ENCODE measurements at places on chromosomes 4 and X.

DNA sequence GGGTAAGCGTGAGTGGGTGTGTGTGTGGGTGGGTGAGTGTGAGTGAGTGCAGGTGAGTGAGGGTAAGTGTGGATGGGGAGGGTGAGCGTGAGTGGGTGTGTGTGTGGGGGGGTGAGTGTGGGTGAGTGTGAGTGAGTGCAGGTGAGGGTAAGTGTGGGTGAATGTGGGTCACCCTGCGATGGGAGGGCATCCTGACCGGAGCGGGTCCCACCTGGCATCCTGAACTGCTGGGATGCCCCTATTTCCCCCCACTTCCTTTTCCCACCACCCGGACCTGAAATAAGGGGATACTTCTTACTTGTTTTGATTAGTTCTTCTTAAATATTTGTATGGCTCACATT lies 49.5 kb downstream of the ING2 start:
- DNase-seq: no peak

- DNase-seq: no peak
Measured at GRCh38 chr4:90727938-90728337, 600.7 kb downstream of the CCSER1 start.

GRCh38 chr4:61212788-61213187 lies 12.7 kb downstream of the ADGRL3 start:
- no peak for DNase-seq

- DNase-seq: no peak
Measured at GRCh38 chrX:145716226-145716625, 101.4 kb upstream of the SLITRK2 start.

DNA sequence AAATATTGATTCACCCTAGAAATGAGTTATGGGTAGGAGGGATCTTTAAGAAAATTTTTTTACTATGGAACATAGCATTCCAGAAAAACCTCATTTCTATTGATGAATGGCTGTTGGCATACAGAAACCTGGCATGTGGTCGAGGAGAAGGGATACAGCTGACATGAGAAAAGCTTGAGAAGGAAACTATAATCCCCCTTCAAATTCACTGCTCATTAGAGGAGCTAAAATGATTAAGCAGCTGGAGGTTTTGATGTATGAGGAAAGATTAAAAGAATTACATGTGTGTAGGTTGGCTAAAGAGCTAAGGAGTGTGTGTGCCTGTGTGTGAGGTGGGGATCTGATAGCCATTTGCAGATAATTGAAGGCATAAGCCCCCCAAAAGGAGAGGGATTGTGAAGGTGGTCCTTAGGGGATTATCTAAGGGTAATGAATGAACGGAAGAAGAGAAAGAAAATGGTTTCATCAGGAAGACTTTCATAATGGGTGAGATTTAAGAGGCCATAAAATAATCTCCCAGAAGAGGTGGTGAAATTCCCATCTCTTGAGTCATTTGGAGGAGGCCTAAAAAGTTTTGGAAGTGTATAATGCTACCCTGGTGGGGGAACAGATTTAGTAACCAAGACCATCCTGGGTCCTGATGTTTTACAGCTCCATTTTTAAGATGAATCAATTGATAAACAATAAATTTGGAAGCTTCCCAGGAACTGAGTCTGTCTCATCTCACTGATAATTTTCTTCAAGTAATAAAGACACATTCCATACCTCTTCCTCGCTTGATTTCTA lies 272.0 kb upstream of the HAND2 start:
- DNase-seq: no peak

GRCh38 chr4:145929415-145930178 lies 9.0 kb downstream of the ZNF827 start:
- DNase-seq: no peak
